Activated T-cell treated with anti-CD3 and anti-CD28 coated beads, Interleukin-2, amount 50 U/mL, for 72 hours (primary cell): ENCODE measurements at places on chromosomes 5 and 9.

GRCh38 chr9:82208741-82209450 is 220.3 kb downstream of the SPATA31D1 start:
- no peak for DNase-seq

DNA sequence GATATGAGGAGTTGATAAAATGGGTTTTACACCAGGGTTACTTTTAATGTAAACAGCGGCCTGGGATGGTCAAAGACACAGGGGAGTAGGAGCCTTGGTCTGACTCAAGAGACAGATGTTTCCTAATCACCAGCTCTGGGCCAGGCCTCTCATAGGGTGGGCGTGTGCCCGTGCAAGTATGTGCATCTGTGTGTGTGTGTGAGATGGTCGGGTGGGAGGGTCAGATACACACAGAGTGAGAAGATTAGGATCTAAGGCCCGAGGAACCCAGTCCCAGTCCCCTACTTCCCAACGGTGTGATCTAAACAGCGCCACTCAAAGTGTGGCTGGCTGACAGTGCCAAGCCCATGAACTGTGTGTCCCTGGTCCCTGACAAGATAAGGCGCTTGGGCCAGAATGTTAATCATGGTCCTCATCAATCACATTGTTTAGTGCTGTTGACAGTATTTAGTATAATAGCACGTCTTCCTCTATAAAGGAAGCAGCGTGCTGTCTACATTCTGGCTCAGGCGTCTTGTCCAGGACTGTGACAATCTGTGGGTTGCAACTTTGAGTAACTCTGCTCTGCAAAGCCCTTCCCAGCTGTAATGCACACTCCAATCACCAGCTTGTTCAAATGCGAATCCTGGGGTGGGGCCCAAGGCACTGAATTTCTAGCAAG is 173.7 kb downstream of the DAB2IP start:
- DNase-seq, result no peak

GRCh38 chr9:125074976-125075375 is 68.4 kb downstream of the SCAI start:
- DNase-seq, result no peak

DNA sequence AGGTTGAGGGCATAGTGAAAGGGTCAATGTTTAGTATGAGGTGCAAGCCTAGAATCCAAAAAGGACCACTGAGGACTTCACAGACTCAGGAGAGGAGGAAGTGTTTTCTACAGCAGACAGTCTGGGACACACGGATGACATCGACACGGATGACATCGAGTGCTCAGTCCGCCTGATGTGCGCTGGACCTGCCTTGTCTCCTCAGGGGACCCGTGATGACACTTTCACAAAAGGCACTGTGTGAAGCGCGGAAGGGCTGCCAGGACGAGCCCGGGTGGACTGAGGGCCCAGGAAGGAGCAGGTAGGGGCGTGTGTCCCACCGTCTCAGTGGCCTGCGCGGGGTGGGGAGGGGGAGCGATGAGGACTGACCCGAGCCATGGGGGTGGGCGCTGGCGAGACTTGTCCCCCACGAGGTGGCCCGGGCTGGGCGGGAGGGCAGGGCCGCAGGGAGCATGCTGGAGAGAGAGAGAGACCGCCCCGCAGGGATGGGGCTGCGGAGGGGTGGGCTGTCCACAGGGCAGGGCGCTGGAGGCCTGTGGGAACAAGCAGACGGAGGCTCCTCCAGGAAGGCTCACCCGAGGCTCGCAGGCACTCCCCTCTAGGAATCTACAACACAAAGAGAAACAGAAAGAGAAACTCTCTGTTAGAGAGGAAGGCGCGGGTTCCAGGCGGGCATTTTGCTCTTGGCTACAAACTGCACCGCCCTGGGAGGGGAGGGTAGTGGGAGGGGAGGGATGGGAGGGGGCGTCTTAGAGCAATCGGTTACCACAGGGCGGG is 54.9 kb downstream of the USP20 start:
- peak; percentile 79 for DNase-seq

- no peak for DNase-seq
Measured at GRCh38 chr9:4152876-4153275, 147.0 kb downstream of the GLIS3 start.

DNA sequence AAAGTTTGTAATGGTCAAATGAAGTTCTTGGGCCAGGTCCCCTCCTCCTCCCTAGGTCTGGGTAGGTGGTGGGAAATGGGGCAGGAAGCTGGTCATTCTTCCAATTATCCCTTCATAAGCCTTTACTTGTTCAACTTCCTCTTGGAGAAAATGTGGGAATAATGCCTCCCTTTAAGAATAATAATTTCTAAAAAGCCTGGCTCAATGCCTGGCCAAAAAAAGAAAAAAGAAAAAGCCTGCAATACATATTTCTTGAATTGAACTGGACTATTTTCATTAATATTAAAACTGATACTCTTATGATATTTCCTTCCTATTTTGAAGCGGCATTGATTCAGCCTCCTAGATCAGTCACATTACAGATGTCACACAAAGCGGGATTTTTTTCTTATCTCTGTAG is 600.9 kb downstream of the CCDC171 start:
- DNase-seq, result no peak

DNA sequence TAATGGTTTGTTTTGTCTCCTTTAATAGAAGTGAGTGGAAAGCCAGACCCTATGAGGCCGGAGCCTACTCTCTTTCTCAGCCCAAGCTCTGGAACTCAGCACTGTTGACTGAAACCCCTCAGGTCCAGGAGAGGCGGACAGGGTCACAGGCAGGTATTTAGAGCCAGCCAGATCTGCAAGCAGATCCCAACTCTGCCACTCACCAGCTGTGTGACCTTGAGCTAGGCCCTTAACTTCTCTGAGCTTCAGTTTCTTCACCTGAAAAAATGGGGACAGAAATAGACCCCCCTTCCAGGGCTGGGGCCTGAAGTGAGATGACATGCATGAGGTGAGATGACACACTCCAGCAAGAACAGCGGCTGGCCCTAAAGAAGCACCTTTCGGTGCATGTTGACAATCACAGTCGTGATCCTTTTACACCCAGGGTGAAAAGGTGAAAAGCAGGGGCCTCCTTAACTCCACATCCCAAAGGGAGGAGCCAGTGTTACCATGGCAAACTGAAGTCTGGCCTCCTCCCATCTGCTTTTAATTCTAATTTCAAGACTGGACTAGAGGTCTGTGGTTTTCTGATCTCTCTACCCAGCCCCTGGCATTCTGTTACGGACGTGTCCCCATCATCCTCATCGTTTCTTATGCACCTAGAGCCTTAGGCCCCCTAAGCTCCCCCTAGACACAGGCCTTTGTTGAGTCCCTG is 27.2 kb downstream of the MORN5 start:
- DNase-seq, result no peak

DNA sequence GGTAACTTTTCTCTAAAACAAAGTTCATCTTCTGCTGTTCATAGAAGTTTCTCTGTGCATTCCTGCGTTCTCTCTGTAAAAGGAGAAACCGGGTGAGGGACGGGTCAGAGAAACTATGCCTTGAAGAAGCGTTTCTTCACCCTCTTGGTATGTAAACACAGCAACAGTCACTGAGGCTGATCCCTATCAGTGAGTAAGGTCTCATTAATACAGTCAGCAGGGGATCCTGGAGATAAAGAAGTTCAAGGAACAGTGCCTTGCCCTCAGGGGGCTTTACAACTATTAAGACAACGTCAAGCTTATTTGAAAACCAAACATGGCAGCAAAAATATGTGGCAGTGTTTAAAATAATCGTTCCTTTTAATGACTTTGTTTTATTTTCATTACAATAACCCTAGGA is 202.9 kb upstream of the IL12B start:
- DNase-seq, result no peak

DNA sequence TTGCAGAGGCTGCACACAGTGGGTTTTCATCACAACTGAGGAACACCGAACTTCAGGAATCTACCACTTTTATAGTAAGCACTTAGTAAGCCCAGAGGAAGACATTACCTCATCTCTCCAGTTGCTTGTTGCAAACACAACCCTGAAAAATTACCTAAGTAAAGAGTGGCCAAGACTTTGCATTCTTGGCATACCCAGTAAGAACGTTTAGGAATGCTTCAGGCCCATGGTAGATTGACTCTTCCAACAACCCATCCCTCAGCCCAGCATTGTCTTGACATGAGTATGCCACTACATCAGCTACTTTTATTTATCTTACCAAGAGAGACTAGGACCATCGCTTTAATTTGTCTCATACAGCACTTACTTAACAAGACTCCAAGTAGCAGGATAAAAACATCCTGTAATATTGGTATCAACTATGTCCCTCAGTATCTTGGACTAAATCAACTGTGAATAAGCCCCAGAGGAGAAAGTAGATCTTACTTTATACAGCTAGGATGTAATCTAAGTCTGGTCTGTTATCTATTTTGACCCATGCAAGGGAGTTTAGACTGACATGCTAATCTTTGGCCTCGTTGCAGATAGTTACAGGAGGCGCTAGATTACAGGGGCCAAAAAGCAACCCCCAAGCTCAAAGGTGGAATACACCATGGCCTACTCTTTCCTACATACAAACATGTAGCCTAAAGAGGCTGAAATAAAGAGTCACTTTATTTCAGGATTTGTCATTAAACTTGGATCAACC is 114.9 kb downstream of the INVS start:
- DNase-seq, result no peak

DNA sequence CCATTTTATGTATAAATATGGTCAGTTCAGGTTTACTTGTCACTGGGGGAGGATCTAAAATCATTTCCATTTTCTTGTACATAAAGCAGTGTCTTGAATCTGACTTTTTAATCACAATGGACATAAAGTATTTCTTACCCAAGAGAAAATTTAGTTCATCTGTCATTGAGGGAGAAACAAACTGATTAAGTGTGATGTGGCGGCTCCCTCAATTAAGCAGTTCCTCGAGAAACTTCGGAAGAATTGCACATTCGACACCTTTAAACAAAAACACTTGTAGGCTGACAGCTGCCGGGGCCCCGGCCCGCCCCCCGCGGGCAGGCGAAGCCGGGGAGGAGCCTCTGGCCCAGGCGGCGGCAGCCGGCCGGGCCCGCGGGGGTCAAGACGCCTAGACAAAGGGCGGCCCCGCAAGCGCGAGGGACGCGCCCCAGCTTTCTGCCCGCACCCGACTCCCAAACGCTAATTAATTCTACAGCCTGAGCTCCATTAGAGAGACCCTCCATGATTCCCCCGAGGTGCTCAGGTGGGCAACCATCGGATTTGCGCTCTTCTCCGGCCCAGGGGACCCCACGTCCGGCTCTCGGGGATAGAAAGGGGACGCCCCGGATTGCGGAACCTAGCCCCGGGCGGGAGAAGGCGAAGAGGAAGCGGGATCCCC is 750 bp downstream of the TRIM36 start:
- DNase-seq, result no peak

- DNase-seq, result no peak
Measured at GRCh38 chr5:87389296-87390034, 23.3 kb downstream of the CCNH start.

- DNase-seq, result no peak
Measured at GRCh38 chr9:134034215-134035040, 9.1 kb downstream of the BRD3OS start.

DNA sequence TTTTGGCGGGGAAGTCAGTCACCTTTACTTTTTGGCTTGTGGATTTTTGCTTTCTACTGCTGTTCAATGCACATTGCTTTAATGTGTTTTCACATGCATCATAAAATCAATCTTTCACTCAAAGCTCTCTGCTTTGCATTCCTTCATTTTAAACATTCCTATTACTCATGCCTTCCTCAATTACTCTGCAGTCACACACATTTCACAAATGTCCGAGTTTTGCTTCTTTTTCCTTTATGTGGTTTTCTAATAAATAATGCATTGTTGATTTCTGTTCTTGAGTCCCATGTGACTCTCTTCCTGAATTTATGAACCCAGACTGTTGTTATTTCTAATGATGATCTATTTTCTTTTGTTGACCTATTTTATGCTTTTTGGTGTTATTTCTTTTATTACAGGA is 82.3 kb upstream of the EPB41L4B start:
- DNase-seq, result no peak

GRCh38 chr9:114039484-114039883 is 38.6 kb downstream of the AMBP start:
- no peak for DNase-seq

DNA sequence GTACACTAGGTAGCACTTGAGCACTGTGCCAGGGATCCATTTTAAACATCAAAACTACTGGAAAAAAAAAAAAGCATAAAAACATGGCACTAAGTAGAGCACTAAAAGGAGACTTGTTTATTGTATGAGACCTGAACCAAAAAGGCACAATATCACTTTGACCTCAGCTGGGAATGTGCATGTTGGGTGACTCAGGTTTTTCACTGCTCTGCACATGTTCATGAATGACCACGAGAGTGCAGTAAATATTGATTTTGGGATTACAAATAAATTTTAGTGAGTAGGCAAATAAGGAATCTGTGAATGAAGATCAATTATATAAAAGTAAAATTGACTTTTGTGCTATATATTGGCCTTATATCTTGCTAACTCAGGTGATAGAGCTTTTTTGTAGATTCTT is 11.8 kb downstream of the RMI1 start:
- DNase-seq, result no peak

DNA sequence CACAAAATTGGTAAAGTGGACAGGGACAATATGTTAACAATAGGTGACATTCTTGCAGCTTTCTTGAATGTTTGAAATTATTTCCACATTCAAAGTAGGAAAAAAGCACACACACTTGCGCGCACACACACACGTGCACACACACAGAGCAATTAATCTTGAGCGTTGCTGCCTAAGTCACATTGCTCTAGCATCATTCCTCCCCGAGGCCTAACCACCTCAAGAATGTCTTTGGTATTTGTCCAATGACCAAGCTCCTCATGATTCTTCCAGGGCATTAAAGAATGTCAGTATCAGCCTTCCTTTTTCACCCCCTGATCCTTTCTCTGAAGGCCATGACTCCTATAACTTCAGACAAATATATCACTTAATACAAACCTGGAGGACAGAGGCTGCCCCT is 198.1 kb downstream of the NPR3 start:
- no peak for DNase-seq

DNA sequence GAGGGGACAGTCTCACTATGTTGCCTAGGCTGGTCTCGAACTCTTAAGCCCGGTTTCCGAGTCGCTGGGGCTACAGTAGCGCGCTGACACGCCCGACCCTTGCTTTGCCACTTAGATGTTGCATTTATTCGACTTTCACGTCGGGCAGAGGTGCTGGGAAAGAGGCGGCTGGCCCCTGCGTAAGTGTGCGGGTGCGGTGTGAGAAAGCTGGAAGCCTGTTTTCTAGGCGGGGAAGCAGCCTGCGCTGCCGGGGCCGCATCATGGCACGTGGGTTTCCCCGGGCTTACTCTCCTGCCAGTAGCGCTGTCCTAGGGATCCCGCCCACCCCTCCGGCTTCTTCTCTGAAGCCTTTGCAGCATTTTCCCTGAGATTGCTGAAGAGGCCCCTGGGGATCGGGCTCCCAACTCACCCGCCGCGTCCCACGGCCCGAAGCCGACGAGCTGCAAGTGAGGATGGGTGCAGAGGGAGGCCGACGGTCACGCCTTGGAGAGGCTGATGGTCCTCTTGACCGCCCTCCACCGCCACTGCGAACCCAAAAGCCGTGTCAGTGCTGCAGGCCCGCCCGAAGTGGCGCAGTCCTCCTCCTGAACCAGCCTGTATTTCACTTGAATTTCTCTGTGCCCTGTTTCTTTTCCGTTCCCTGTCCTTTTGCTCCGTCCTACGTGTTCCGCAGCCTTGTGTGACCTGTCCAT is 5.8 kb upstream of the TRIM41 start:
- DNase-seq, result peak; percentile 72

GRCh38 chr9:37676411-37676830 is 25.7 kb downstream of the FRMPD1 start:
- no peak for DNase-seq

GRCh38 chr9:82295181-82295580 is 306.6 kb downstream of the SPATA31D1 start:
- no peak for DNase-seq

GRCh38 chr5:67541875-67542274 is 345.3 kb upstream of the CD180 start:
- DNase-seq, result no peak
